T-cell (primary cell): ENCODE measurements at places on chromosomes 1 and 21. TPM values are rescaled to one million over a fixed set of nuclear protein-coding genes. Genes with fewer than 3 reads are reported as not detected.

DNA sequence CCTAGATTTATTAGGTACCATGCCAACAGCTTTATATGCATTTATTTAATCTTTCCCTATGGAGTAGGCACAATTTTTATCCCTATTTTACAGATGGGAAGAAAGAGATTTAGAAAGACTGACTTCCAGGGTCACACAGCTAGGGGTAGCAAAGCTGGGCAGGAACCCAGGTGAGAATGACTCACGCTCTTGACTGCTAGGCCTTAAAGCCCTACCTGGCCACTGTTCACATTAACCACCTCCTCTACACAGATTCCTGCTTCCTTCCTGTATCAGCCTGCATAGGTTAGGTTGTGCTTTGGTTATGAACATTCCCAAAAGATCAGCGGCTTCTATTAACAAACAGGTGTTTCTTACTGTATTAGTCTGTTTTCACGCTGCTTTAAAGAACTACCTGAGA, 53.2 kb downstream of the DNAJC6 start:
- DNase-seq: no peak

The IPO13 gene
- total RNA-seq: 22.1 TPM

GRCh38 chr1:19455353-19455752, 30.0 kb downstream of the CAPZB start:
- DNase-seq: no peak

DNA sequence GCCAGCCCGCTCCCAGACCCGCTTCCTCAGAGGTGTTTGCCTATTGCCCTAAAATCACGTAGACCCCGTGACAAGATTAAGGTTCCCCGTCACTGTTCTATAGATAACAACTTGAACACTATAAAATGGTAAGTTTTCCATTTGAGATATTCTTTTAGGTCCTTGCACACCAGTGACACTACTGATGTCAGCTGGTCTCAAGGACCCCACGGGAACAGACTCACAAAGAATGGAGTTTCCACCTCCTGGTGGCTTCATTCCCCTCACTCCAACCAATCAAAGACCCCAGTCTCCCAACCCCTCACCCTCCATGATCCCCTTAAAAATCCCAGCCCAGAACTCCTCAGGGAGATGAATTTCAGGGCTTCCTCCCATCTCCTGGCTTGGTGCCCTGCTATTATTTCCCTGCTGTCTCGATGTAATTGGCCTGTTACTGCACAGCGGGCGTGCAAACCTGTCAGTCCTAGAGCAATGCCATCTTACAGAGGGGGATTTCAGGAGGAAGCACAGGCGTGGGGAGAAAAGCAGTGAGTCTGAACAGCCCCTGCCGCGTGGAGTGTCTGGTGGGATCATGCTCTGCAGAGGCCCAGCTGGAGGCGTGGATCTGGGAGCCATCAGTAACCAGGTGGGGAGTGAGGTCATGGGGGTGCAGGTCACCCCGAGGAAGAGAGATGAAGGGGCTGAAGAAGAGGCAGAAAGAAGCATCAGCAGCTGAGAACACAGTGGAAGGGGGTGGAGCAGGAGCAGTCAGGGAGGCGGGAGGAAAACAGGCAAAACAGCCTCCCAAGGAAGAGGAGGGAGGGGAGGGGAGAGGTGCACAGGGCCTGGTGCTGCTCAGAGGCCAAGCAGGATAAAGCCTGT, 35.1 kb upstream of the LBR start:
- no peak for DNase-seq

- DNase-seq: no peak
Measured at GRCh38 chr1:119371815-119372214, 3.2 kb downstream of the HAO2 start.
